ENCODE measurements at places on chromosomes 6 and 20.

DNA sequence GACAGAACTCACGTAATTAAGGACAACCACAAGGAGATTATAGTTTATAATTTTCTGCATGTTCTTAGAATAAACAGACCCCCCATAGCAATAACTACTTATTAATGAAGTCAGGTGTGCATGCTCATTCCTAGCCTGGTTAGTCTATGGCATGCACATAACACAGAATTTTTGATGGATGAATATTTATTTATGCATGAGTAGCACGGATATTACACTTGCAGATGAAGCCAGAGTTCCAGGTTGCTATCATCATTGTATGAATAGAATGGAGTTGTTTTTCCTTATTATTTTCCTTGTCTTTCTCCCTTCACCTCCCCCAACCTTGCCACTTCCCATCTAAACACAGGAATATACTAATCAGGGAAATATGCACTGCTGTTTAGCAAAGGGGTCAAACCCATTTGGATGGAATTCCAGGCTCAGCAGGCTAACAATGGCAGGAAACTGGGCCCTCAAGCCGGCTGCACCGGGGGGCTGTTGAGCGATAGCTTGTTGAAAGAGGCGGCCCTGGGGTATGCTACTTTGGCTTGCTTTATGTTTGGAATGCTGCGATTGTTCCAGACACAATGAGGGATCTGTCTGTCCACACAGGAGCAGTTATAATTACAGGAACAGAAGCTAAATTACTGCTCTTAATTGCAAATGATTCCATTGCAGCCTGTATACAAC lies 112.6 kb downstream of the TMEM170B start:
- ATAC-seq = peak; percentile 13

DNA sequence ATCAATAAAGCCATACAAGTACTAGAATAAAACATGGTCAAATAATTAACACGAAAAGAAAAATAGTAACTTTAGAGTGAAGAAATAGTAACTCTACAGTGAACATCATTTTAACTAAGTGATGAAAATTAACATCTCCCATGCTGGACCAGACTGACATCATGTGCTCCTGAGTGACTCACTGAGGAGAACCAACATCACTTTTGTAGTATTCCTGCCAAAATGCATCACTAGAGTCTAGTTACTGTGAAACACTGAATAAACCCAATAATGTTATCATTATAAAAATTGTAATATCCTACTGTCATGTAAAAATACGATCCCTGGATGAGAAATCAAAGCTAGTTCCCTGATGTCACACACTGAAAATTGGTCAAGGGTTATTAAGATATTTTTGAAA lies 361.3 kb downstream of the CD109 start:
- ATAC-seq = no peak

DNA sequence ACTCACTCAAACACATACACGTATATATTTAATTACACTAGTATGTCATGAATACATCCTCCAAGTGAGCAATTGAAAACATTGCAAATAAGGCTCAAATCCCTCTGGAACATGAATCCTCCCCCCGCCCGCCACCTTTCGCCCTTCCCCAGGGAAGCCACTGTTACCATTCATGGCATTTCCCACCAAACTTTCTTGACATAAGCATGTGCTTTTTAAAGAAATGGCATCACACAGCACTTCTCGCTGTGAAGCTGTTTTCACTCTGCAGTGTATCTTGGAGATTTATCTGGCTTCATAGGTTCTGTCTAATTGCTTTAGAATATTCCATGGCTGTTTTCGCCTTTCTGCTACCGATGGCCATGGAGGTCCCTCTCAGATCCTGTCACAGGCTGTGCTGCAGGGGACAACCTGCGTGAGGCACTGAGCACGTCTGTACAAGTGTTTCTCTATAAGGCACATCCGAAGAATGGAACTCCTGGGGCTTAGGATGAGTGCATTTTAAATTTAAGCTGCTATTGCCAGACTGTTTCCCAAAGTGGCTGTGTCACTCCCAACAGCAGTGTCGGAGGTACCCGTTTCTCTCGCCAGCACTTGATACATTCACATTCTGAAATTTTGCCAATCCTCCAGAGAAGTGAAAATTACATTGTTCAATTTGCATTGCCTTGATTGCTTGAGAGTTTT lies 22.2 kb upstream of the PHACTR3 start:
- no peak for ATAC-seq

DNA sequence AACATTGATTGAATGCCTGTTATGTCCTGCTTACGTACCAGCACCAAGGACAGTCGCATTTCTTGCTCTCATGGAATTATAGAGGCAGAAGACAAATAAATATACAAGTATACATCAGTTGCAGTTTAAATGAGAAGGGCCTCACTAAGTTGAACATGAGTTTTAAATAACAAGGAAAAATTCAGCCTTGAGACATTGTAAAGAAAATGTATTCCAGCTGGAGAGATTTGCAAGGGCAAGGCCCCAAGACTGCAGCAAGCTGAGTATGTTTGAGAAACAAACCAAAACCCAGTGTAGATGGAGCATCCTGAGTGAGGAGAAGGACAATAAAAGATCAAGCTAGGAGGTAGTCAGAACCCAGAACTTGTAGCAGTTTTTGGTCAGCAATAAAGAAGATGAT lies 123.2 kb upstream of the BMP5 start:
- ATAC-seq = no peak

- ATAC-seq = no peak
Observed at GRCh38 chr6:158030380-158031300, 49.0 kb downstream of the SYNJ2 start.
